ENCODE measurements at places on chromosomes 16 and 17.

DNA sequence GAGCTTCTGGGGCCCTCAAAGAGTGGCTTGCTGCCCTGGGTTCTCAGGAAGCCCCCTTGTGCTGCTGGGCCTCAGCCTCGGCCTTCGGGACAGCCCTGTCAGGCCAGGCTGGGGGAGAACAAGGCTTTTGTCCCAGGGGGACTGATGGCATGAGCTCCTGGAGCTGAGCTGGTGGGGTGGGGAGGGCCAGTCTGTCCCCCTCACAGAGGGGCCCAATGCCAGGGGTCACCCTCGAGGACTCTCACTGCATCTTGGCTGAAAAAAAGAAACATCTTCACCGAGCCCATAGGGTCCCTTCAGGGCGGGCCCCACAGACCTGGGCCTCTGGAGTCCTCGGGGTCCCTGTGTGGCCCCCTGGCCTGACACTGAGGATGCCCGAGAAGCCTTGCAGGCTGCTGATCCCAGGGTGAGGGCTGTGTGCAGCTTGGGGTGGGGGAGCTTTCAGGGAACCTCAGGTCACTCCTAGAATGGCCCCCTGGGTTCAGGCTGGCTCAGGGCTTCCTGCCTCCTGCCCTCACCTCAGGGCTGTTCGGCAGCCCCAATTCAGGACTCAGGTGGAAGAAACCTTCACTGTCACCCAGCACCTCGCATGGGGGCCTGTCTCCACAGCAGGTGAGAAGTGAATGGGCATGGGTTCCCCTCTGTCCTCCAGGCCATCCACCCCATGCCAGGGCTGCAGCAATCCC lies 90.5 kb downstream of the TNFRSF13B start:
- DNase-seq = no peak

- no peak for DNase-seq
Measured at GRCh38 chr17:12230481-12231354, 210.0 kb downstream of the MAP2K4 start.

GRCh38 chr16:10266809-10267208 lies 84.6 kb upstream of the GRIN2A start:
- DNase-seq = no peak

- DNase-seq = no peak
Measured at GRCh38 chr16:72001180-72001874, 1.1 kb upstream of the PKD1L3 start.

DNA sequence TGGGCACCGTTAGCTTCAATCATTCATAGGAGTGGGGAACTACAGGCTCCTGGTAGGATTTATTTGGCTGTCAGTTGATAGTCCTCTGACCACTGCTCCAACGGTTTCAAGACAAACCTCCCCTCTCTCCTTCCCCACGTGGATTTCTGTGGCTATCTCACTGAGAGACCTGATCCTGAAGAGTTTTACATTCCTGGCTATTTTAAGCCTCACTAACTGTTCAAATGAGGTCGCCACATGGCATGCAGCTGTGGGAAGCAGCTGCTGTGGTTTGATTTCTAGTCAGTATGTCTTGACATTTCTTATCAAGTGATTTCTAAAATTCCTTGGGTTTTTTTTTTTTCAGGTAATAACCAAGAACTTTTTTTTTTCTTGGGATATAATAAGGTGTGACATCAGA lies 38.3 kb downstream of the CDK5R1 start:
- DNase-seq = no peak

DNA sequence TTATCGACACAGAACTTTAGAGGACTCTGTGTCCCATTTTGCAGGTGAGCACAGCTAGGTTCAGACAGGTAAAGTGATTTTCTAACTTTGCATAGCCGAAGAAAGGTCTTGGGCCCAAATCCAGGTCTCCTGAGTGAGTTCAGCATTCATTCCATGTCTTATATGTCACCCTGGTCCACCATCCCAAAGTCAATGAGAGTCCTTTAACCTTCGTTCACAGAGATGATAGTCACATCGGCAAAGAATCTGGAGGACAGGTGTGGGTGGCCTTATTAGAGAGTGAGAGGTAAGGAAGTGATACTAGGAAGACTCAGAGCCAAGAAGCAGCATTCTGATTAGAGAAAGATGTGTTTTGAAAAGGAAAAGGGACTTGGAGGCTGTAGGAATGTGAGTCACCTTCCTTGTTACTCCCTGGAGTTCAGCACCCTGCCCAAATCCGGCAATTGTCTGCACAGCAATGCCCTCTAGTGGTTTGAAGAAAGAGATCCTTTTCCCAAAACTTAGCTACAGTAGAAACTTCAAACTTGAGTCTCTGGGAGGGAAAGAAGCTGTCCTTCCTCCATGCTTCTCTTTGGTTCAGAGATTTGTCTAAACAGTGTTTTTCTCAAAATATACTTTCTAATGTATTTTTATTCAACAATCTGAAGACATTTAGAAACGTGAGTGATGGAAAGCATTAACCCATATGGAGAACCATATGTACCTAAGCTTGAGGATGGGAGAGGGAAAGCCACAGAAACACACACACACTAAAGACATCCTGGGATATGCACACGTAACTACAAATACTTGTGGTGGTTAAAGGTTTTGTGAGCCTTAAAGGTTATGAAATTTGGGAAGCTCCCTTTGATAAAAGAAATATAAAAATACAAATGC lies 96.4 kb upstream of the SHISA6 start:
- DNase-seq = no peak

DNA sequence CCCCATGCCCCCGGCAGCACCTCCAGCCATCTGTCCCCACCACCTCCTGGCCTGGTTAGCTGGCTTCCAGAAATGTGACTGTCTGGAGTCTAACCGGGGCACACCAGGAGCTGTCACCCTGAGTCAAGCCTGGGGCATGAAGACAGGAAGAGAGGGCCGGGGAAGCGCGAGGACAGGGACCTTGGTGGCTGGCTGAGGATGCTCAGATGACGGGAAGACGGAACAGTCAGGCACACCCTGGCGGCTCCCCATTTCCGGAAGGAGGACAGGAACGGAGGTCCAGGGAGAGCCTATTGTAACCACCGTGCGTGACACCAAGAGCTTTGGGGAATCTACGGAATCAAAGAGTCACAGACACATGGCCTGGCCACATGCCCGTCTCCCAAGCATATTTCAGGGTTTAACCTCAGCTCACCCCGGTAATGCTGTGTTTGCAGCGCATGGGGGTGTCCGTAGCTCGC lies 51.7 kb downstream of the SDK2 start:
- DNase-seq = no peak

DNA sequence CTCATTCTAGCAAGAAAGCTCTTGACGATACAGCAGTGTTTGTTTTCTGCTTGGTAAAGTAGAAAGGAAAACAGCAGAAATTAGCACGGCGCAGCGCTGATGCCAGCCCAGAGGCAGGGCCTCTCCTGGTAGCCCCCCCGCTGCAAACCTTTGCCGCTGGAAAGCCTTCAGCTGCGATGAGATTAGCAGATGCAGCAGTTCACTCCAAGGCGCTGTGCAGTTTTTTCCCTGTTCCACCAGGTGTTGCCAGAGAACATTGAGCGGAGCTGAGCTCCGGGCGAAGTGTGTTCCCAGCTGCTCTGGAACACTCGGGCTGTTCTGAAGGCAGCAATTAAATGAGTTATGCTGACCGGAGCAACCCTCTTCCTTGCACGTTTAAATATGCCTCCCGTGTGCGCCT lies 72.5 kb downstream of the RBFOX1 start:
- DNase-seq = no peak

GRCh38 chr16:68715471-68715870 lies 21.6 kb upstream of the CDH1 start:
- DNase-seq = no peak

- no peak for DNase-seq
Measured at GRCh38 chr17:75417054-75417580, 11.6 kb upstream of the GRB2 start.

GRCh38 chr16:1034230-1035065 lies 38.1 kb upstream of the SSTR5 start:
- no peak for DNase-seq

DNA sequence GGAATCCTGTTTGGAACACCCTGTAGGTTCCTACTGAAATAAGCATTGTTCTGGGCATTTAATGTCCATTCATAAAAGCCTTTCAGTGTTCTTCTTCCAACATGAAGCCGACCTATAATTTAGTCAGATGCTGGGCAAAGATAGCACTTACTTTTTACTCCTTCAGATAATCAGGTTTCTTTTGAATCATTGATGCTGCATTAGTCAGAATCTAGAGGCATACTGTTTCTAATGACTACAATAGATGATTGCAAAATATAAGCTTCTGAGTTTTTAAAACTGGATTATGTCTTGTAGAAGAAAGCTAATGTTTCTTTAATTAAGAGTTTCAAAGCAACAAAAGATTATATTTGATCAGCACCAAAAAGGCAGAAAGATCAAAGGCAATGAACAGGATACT lies 16.0 kb downstream of the MMD start:
- no peak for DNase-seq

DNA sequence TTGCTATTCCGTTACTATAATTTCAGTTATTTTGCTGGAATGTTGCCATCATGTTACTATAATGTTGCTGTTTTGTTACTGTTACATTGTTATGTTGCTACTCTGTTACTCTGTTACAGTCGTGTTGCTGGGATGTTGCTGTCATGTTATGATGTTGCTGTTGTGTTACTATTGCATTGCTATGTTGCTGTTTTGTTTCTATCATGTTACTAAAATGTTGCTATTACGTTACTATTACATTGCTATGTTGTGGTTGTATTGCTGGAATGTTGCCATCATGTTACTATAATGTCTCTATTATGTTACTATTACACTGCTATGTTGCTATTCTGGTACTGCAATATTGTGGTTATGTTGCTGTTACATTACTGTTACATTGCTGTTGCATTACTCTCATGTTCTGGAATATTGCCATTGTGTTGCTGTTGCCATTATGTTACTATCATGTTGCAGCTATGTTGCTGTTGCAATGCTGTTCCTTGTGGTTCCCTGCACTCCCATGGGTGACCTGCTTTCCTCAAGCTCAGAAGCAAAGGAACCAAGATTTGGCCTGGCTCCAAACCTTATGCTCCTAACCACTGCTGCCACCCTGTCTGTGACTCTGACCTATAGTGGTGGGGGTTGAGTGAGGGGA lies 64.4 kb downstream of the ABCC6 start:
- no peak for DNase-seq

DNA sequence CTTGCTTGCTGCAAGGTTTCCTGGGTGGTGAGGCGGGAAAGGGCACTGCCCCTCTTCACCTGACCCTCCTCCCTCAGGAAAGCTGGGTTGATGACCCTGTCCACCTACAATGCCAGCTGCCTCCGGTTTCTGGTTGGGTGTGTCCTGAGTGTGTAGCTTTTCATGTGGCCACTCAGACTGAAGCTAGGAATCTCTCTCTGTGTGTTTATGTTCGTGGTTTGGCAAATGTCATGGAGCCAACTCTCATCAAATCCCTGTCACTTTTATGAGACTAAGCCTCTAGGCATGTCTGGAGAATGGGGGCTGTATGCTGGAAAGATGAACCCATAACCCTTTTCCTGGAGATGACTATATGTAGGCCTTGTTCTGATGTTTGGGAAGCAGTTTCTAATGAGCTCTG lies 17.1 kb downstream of the PLEKHG4 start:
- no peak for DNase-seq

DNA sequence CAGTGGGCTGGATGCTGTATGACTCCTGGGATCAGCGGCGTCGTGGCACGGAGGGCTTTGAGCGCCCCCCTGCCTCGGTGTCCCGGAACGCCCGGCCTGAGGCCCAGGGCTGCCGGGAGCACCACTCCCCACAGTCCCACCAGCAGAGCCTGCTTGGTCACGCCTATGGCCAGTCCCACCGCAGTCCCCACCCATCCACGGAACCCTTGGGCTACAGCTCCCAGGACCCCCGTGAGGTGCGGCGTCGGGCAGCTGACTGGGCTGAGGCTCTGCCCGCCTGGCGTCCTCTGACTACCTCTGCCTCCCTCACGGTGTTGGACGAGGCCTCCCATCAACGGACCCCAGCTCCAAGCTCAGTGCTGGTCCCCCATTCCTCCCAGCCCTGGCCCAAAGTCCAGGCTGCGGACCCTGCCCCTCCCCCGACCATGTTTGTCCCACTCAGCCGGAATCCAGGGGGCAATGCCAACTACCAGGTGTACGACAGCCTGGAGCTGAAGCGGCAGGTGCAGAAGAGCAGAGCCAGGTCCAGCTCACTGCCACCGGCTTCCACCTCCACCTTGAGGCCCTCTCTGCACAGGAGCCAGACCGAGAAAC lies 1.6 kb downstream of the SPEM2 start:
- DNase-seq = no peak

- DNase-seq = no peak
Measured at GRCh38 chr17:419073-419735, 66.6 kb upstream of the RPH3AL start.

GRCh38 chr17:68562736-68563135 lies 38.4 kb downstream of the FAM20A start:
- DNase-seq = no peak

DNA sequence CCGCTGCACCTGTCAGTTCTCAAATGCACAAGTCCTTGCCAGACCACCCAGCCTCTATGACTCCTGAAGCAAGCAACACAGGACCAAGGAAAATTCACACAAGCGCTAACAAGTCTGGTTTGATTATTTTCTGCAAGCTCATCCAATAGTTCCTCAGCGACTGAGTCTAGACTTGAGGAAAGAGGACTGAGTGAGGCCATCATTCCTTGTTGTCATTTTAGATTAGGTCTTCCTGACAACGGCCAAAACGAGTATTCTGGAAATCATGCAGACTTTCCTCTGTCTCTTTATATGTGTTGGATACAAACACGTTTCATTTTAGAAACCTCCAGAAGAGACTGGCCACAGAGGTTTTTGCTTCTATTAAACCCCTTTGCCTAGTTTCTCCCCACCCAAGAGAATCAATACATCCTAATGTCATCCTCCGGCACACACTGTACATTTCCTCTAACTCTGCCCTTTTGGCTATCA lies 561 bp downstream of the CCDC47 start:
- no peak for DNase-seq

DNA sequence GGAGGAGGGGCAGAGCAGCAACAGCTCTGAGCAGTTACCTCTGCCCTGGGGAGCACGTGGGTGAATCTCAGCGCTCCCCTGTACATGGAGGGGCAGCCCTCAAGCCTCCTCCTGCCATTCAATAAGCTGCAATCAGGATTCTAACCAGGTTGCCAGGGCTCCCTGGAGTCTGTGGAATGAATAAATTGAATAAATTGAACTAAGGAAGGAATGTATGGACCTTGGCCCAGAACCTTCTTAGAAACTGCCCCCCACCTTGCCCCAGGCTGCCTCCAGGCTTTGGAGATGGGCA lies 1.6 kb upstream of the CDH16 start:
- DNase-seq = no peak

GRCh38 chr16:47592232-47592631 lies 131.1 kb downstream of the PHKB start:
- no peak for DNase-seq

- no peak for DNase-seq
Measured at GRCh38 chr17:77354420-77354669, 213.6 kb downstream of the SEC14L1 start.

DNA sequence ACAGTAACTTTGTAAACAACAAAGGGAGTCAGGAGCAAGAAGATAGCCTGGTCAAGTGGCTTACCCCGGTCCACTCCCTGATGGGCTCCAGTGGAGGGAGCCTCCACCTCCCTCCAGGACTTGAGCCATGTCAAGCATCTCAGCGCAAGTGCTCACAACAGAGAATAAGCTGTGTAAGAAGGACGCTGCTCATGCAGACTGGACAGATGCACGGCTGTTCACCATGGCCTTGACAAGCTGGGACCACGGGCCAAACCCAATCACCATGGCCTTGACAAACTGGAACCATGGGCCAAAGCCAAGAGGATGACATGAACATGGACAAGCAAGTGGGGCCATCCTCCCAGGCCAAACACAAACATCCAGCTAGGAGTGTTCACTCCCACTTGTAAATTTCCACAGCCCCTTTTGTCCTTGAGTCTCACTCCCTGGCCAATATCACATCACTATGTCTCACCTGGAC lies 3.4 kb upstream of the PITPNM3 start:
- DNase-seq = no peak

GRCh38 chr16:12896562-12896961 lies 4.8 kb upstream of the SHISA9 start:
- DNase-seq = no peak

All from NCI-H2107 (cell line).